ENCODE measurements at places on chromosomes 2 and 18.

DNA sequence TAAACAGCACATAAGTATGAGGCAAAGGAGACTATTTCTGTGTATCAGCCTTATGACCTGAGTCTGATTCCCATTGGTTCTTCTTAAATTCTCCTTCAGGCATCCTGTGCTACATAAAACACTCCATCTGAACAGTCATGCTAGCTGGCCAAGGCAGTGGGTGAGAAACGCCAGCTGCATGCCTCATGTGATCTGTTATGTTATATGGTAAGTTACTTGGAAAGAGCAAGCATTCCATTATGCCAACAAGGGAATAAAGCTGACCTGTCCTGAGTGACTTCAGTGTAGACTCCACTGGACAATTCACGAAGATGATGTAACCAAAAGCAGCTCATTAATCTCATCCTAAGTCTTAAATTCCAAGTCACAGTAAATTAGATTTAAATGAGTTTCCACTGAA, 216.5 kb upstream of the FN1 start:
- DNase-seq, result no peak

- no peak for DNase-seq
Measured at GRCh38 chr2:218859988-218860831, 605 bp downstream of the WNT6 start.

DNA sequence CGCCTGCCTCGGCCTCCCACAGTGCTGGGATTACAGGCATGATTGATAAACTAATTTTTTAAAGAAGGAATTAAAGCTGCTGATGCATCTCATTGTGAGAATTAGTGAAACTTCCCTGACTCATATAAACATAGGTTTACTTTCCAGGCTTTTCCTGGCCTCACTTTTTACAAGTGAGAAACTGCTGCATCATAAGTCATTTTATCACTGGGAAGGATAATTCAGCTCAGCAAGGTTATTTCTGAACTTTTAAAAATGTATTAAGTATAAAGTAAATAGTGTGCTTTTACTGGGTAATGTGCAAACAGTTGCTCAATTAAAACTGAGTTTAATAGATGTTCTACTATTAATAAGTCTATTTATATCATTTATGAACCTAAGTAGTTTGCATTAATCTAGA, 1130.3 kb upstream of the CDH2 start:
- no peak for DNase-seq

DNA sequence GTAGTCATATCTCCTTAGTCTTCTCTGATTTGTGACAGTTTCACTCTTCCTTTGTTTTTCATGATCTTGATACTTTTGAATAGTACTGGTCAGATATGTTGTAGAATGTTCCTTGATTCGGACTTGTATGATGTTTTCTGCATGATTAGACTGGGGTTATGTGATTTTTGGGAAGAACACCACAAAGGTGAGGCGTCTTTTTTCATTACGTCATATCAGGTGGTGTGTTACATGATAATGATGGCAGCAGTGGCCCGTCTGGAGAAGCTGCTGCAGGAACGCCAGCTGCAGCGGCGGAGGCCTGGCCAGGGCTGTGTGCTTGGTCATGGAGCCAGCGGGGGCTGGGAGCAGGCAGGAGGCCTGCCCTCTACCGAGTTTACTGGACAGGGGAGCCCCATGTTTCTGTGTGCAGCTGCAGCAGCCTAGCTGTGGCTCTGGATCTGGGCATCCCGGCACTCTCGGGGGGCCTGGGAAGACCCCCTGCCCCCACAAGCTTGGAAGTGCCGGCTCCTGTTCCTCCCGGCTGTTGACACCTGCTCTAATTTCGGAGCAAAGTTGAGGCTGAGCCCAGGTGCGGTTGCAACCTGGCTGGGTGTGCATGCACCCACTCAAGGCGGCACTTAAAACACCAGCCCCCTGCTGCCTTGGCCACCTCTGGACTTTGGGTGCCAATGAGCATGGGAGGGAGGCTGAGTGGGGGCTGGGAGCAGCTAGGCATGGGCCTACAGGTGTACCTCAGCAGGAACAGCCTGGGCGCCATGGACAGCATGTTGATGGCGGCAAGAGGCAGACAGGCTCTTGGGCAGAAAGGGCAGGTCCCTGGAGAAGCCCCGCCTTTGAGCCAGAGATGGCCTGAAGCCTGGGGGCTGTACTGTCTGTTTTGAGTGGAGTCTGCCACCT, 26.1 kb downstream of the SLC4A10 start:
- DNase-seq, result no peak

- no peak for DNase-seq
Measured at GRCh38 chr18:56221195-56222065, 417.0 kb downstream of the TXNL1 start.

- DNase-seq, result peak; percentile 82
Measured at GRCh38 chr2:31233741-31234682, at the start of gene EHD3. Gene EHD3, plus strand, starts transcription at chr2:31234152. Its CDS starts 470 bp downstream, at chr2:31234622.

DNA sequence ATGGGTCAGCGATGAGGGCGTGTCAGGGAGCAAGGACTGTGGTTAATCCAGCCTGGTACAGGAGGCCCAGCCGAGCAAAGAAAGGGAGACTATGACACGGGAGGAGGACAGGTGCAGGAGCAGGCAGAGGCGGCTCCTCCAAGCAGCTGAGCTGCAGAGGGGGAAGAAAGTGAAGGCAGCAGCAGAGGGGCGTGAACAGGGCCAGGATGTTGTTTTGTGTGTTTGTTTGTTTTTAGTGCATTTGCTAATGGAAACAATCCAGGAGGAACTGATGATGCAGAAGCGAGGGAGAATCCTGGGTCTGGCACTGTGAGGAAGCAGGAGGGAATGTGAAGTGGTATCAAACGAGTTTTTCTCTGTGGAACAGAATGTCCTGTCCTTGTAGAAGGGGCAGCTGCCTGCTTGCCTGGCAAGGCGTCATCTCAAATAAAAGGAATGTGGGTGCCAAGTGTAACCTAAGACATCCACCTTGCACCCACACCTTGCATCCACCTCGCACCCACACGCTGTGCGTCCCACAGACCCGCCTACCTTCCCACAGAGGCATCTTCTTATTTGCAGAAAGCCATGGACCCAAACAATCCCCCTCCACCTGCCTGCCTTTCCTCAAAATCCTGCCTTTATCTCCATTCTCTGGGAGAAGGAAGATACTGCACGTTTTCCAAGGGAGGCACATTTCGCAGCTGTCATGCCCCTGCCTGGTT, 134.8 kb downstream of the SH3BP4 start:
- DNase-seq, result no peak

Data from activated naive CD4-positive, alpha-beta T cell treated with anti-CD3 and anti-CD28 coated beads, Interleukin-2, amount 50 U/mL, for 16 hours (primary cell).